ENCODE measurements at places on chromosomes 3 and 15.

GRCh38 chr3:123949641-123950040, 11.4 kb downstream of the CCDC14 start:
- no peak for DNase-seq

GRCh38 chr15:89104172-89104564, 15.9 kb downstream of the ABHD2 start:
- no peak for DNase-seq

- DNase-seq: peak; percentile 48
Observed at GRCh38 chr15:28942571-28942970, 56.8 kb downstream of the APBA2 start.

GRCh38 chr15:63672775-63673174, 75.6 kb downstream of the FBXL22 start:
- no peak for DNase-seq

DNA sequence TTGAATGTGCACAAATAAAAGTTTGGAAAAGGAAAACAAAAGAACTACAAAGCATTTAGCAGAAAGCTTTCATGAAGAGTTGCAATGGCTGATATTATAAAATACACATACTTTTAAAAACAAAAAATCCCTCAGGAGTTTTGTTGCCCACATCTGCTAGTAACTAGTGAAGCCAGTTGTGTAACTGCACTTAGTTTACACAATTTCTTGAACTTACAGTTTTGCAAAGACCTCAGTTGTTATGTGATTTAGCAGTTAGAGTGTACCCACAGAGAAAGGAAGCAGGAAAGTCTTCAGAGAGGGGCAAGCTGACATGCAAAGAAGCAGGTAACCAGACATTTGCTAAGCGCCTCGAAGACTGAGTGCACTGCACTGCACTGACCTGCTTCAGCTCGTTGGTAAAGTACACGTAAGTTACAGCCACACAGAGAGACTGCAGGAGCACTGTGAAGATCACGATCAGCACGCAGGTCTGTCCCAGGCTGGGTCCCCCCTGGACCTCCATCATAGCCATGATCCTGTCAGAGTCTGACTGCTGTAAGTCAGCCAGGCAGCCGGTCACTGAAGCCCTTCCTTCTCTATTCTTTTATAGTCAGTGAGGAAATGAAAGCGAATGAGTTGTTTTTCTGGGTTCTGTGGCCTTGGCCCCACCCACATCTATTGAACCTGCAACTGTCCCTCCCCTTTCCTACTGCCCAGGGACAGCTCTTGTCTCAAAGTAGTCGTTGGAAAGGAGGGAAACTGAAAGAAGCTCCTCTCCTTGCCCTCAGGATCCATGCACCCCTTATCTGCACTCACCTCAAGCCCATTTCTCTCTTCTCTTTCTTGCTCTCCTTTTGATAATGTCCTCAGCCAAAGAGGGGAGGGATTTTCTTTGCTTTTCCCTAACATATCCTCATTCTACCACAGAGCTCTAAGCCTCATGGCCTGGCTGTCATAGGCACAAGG, at the start of gene TNFSF10:
Gene TNFSF10, minus strand, starts transcription at position 560 of the 948 bp plus-strand sequence. Its CDS starts 46 bp downstream, at position 514.
- DNase-seq: peak; percentile 81

DNA sequence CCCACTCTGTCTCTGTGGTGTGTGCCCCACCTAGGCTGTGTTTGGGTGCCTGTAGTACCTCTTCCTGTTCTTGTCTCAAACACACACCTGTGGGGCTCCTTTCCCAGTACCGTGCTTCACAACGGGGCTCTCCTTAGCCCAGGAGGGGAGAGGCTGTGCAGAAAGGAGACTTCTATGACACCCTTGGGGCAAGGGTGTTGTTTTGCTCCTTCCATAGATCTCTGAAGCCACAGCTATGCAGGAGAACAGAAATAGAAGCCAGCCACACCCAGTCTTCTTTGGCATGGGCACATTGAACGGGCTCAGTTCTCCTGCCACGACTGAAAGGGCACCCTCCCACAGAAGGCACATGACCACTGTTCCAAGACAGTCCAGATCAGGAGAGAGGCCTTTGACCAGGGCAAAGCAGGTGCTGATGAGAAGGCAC, 74.3 kb downstream of the LIPC start:
- DNase-seq: no peak

DNA sequence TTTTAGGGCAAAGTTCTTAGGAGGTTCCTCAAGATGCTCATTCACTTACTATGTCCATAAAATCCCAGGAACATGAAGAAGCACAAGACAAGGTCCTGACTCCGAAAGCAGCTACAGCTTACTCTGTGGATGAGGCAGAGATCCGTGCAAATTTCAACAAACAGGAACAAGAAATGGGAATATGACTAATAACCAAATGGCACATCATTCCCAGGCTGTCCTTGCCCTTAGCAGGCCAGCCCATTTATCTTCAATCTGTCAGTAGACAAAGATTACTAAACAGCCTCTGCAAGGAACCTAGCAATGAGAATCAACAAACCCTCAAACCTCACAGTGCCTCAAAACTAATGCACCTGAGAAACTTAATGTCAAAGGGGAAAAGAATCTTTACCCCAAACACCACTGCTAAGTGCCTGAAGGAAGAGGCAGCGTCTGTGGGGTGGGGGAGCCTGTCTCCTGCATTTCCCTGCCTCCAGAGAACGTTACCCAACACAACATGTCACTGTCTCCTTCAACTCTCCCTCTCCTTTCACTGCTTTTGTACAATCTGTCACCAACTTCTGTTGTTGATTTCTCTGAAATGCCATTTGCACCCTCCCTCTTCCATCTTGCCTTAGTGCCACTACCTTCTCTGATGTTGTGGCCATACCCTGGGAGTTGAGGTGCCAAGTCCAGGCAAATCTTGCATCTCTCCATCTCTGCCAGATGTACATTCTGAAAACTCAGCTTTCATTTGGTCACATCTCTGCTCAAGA, 4.8 kb downstream of the TNFAIP8L3 start:
- no peak for DNase-seq

- DNase-seq: no peak
Observed at GRCh38 chr3:115633467-115633866, 10.2 kb downstream of the GAP43 start.

- no peak for DNase-seq
Observed at GRCh38 chr3:186996356-186996755, 66.0 kb downstream of the ST6GAL1 start.

DNA sequence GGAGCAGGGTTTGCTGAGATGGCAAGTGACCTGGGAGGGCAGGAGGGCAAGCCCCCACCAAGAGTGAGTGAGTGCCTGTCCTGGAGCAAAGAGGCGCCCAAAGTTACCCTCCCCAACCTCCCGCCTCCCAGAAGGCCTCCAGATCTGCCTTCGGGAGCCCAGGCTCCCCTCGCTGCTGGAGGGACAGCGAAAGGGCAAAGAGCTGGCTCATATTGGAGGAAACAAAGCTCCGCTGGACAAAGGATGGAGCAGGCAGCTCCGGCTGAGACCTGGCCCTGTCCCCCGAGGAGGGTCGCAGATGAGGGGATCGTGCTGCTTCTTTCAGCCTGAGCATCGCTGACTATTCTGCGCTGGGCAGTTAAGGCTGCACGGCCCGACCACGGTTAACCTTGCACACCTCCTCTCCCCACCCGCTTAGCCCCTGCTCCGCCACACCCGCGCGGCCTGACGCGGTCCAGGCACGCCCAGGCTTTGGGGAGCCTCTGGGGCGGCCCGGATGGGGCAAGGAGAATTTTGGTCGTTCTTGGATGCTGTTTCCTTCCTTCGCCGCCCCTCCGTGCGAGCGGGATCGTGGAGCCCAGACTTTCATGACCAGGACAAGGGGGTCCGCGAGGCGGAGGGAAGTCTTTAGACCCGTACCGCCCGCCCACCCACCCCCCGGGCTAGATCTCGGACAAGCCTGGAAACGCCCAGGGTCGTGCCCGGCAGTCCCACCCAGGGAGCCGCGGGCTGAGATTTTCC, 651 bp downstream of the PLCD1 start:
- no peak for DNase-seq

DNA sequence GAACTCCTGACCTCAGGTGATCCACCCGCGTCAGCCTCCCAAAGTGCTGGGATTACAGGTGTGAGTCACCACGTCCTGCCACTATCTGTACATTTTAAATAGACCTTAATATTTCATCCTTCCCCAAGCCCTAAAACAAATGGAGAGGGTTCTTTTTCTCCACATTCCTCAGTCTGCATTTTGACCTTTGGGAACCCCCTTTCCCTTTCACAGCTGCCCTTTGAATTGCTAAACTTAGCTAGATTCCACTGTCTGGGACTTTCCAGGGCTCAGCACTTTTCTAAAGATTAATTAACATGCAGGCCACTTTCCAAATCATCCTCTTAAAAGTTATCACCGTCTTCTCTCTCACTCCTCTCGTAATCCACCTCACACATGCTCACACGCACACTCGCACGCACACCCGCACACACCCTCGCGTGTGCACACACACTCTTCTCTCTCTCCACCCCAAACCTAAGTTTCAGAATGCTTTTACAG, 124.2 kb downstream of the TMCO5A start:
- no peak for DNase-seq

GRCh38 chr3:123188058-123188457, 13.7 kb upstream of the SEC22A start:
- DNase-seq: no peak

GRCh38 chr15:77969055-77969454, 108.5 kb downstream of the TBC1D2B start:
- DNase-seq: no peak

DNA sequence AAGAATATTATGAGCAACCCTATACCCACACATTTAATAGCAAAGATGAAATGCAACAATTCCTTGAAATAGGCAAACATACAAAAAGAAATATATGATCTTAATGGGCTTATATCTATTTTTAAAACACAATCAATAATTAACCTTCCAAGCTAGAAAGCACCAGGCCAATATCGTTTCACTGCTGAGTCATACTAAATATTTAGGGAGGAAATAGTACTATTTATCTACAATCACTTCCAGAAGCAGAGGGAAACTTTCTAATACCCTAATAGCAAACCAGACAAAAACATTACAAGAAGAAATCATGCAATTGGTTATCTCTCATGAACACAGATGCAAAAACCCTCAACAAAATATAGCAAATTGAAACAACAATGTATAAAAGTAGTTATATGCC, 207.8 kb downstream of the MTHFS start:
- no peak for DNase-seq

DNA sequence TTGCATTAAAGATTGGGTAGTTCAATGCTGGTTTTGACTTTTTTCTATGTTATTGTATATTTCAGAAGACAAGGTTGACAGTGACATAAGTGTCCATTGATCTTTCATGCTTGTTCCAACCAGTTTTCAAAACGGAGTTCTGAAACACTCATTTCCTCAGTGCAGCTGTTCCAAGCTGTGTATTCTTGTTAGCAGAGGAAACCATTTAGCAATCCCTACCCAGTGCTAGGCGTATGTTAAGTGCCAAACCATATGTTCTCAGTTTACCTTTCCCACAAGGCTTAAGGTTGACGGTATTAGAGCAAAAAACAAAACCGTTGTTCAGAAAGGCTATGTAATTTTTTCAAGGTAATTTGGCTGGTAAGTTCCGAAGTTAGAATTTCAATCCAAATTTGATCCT, 9.1 kb downstream of the ATOSA start:
- DNase-seq: no peak

GRCh38 chr3:127104586-127104985, 88.3 kb upstream of the PRR23E start:
- DNase-seq: no peak

DNA sequence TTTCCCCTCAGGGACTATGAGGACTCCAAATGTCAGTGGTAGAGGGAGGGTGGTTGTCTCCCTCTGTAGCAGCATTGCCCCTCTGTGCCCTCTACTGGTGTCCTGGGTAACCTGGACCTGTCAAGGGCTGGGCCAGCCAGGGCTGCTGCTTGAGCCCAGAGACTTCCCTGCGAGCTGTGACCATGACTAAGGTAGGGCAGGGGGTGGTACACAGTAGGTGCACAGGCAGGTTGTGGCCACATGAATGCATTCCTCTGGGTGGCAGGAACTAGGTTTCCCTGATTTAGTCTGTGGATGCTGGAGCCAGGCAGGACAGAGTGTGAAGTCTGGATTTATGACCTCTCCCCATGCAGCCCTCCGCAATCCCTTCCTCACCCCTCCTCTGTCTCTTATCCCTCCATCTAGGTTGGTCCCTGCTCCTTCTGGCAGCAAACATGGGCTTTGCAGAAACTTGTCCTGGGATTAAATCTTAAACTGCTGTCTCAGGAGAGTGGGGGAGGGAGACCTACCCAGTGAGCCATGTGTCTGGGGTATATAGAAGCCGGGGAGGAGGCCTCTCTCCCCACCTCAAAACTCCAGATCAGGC, 8.7 kb upstream of the SEMA3F start:
- DNase-seq: no peak
